Activated CD4-positive, alpha-beta T cell treated with anti-CD3 and anti-CD28 coated beads for 48 hours (primary cell): ENCODE measurements at places on chromosomes 7 and 10.

- DNase-seq = no peak
These were observed 26.8 kb downstream of the FAM133B start for GRCh38 chr7:92563345-92563744.

GRCh38 chr10:125692601-125693523 lies 9.9 kb upstream of the TEX36 start:
- DNase-seq = no peak

GRCh38 chr7:41940760-41941343 lies 238.0 kb upstream of the INHBA start:
- DNase-seq = peak; percentile 64

DNA sequence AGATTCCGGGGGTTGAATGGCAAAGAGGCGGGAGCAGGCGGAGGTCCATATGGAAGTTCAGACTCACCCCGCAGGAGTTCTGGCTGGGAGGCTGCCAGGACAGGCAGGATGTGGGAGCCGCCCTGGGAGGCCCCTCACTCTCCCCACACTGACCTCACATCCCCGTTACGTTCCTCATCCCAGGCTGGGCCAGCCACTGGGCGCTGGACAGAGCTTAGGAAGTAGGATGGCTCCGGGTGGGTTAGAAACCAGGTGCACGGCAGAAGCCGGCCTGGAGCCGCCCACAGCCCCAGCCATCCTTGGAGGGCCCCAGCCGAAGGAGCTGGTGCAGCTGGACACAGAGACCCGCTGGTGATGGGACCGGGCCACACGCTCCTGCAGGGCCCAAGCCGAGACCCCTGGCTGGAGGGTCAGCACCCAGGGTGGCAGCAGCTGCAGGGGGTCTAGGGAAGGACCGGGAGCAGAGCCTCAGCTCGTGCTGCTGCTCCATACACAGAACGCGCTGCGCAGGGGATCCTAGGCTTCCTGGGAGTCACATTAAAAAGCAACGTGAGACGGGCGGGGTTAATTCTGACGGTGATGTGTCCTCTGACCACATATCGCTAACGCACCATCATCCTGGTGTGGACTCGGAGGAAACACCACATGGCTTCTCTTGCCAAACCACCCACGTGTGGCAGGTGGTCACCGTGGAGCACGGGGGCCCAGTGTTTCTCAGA lies 98.6 kb upstream of the DIP2C start:
- DNase-seq = no peak

DNA sequence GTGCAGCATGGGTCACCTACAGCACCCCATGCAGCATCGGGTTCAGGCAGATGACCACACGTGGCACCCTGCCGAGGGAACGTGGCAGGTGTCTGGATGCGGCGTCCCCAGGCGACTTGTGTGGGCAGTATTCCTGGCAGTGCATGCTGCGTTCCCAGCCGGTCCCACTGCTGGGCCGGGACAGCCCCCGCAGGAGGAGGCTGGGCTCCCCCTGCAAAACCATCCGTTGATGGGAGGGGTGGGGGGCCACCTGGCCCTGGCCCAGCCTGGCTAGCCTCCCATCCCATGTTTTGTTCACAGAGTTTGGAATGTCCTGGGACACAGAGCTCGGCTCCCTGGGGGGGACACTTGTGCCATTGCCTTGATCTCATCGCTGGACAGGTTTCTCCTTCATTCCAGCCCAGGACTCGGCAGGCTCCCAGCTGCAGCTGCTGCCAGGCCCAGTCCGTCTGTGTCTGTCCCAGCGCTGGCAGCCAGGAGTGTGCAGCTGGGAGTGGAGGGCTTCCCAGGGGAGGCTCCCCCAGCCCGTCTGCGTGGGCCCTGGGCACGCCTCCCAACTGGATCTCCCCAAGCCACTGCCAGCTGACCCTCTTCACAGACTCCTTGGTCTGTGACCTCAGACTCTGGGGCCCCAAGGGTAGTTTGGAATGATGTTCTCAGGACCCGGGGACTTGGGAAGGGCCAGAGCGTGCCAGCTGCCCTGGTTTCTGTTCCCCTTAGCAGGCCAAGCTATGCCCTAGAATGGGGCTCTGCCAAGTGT lies 32.6 kb downstream of the TMEM270 start:
- no peak for DNase-seq

DNA sequence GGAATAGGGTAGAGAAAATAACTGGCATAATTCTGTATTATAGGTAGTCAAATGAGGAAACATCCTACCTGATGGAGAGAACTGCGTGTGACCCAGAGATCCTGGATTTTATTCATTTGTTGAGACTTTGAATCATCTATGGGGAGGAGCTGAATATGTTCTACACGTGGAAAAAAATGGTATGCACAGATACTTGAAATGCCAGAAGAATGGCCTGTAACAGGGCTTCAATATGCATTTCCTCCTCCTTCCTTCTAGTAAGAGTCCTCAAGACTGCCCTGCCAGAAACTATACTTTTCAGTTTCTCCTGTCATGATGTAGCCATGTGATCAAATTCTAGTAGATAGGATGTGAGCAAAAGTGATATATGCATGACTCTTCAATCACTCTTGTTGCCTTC lies 301.6 kb upstream of the HGF start:
- DNase-seq = no peak

DNA sequence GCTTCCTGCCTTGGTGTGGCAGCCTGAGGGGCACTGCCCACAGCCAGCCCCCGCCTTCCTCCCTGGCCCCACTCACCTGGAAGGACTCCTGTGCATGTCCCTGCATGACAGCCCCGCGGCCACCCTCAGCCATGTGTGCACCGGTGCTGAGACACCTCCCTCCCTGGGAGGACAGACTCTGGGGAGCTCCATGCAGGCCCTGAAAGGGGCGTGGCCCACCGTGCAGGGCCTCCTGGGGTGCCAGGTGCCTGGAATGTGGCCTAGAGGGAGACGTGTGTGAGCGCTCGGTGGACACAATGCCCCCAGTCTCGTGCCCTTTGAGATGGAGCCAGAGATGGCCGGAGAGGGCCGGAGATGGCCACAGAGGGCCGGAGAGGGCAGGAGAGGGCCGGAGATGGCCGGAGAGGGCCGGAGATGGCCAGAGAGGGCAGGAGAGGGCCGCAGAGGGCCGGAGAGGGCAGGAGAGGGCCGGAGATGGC lies 59.1 kb upstream of the PPP2R2D start:
- no peak for DNase-seq
